GM13976 (cell line): ENCODE measurements at places on chromosomes 2 and 18.

DNA sequence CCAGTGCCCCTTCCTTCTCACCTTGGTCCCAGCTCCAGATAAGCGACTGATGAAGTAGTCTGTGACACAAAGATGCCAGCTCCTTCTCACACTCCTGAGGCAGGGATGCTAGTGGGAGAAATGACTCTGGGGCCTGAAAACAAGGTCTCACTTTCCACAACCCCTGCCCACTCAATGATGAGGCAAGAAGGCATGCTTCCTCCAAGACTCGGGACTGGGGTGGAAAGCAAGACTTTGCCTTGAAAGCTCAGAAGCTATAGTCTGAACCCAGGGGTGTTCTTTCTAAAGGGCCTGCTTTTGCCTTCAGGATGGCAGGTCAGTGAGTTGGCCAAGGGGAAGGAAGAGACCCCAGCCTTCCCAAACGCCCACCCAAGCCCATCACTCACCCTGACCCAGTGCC is 1.4 kb downstream of the CCDC142 start:
- DNase-seq = no peak

GRCh38 chr2:69773206-69773605 is 31.3 kb downstream of the ANXA4 start:
- DNase-seq = no peak

GRCh38 chr2:118065015-118065706 is 23.1 kb upstream of the INSIG2 start:
- DNase-seq = no peak

DNA sequence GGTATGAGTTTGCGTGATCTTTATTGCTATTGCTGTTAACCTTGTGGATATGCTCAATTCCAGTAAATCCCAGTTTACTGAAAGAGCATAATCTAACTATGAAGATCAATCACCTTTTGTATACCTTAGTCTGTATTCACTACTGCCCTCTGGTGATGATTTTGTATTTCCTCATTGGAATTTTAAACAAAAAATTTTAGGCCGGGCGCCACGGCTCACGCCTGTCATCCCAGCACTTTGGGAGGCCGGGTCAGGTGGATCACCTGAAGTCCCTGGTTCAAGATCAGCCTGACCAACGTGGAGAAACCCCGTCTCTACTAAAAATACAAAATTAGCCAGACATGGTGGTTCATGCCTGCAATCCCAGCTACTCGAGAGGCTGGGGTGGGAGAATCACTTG is 5.1 kb downstream of the COMMD1 start:
- no peak for DNase-seq

- no peak for DNase-seq
These were observed 382.0 kb downstream of the SOX11 start for GRCh38 chr2:6074089-6074643.

DNA sequence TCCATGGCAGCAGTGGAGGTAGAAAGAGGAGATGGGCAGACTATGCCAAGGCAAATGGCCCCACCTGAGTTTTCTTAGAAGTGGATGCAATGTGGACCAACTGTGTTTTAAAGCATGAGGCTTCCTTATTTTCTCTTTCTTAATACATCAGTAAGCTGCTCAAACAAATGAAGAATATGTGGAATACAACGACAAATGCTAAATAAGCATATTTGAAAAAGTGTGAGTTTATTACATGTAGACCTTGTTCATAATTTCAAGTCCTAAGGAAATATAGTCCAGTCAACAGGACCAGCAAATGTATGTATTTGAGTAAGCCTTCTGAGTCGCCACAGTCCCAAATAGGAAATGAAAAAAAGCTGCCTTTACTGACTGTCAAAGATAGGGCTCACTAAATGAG is 177.8 kb downstream of the PRPF40A start:
- no peak for DNase-seq

DNA sequence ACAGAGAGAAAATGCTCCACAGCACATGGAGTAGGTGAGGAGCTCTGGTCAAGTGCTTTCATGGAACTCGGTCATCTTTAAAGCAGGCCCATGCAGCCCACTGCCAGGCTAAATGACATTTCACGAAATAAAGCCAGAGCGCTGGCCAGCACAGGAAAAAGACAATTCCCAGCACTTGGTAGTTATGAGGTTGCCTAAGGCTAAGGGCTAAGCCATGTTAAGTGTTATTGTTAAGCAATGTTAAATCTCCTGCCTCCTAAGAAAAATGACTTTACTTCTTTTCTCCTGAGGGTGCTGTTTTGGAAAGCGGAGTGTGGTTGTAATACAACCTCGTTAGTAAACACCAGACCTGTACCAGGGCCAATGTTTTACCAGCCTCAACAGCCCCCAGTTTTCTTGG is 125.9 kb upstream of the NRP2 start:
- DNase-seq = no peak

DNA sequence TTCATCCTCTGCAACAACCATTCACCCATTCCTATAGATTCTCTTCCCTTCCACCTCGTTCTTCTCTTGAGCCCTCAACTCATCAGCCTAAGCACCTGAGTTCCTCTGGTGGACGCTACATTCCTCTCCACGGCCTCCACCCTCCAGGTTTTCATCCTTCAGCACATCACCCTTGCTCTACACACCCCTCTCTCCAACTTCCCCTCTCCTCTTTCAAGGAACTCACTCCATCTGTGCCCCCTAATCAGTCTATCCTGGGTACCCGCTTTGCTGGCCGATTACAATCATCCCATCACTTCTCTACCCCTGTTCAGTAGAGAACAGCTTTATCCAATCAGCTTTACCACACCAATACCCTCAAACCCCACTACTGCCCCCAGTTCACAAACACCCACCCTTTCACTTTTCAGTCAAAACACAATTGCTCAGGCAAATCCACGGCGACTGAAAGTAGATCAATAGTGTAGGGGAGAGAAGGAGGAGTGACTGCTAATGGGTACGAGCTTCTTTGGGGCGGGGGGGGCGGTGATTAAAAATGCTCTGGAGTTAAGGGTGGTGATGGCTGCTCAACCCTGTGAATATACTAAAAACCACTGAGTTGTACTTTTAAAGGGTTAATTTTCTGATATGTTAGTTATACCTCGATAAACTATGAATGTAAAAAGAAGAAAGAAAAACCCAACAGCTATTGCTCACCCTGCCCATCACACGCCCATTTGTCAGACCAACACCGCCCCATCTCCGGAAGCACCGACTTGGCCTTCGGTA is 857 bp downstream of the DYM start:
- peak; percentile 61 for DNase-seq

GRCh38 chr2:176140513-176141317 is 10.6 kb upstream of the HOXD4 start:
- peak; percentile 94 for DNase-seq

DNA sequence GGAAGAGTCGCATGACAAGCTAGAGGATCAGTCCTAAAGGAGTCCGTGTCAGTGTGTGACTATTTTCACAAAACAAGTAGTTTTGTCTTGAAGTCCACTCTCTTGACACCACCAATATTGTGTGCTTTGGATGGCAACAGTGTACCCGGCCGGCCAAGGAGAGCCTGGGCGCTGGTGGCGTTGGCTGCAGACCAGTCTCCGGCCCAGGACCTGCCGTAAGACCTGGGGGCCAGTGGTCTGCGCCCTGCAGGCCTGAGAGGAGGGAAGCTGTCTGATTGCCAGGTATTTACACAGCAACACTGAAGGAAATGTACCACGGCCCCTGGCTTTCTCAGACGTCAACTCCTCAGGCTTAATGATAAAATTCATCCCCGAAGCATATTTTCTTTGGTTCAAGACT is 472.4 kb upstream of the SALL3 start:
- DNase-seq = no peak

GRCh38 chr2:174759381-174760065 is 4.7 kb downstream of the CHRNA1 start:
- DNase-seq = no peak

GRCh38 chr18:26783170-26783569 is 82.3 kb downstream of the AQP4 start:
- no peak for DNase-seq

DNA sequence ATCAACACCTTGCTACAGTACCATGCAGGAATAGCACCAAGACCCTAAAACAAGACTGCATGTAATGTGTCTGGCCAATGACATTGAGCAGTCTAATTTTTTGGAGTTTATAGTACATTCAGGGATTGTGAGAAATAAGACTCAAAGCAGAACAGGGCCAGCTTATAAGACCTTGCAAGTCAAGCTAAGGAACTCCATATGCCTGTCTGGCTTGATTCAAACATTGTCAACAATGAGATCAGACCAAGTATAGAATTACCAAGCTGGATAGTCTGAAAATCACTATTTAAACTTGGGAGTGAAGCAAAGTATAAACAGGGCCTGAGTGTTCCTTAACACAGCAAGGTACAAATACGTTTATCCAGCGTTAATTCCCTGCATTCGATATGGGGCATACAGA is 370.9 kb downstream of the CNTNAP5 start:
- DNase-seq = no peak

DNA sequence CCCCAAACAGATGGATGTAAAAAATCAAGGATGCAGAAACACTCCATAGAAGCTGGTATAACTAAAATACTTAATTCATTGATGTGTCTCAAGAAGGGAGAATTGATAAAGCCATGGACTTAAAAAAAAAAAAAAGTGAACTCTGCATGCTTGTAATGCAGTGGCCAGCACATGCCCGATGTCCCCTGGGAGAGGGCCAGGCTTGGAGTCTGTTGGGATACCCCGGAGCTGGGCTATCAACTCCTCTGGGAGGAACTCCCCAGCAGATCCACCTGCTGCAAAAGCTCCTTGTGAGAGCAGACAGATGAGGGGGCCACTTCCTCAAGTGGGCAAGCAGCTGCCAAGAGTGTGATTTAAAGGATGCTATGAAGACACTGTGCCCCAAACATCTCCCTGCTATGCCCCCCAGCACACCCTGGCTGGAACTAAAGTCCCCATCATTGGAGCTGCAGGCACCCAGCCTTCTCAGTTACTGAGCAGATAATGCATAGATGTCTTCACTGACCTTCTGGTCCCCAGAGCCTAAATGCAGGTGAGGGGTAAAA is 311.5 kb upstream of the ID2 start:
- DNase-seq = no peak

DNA sequence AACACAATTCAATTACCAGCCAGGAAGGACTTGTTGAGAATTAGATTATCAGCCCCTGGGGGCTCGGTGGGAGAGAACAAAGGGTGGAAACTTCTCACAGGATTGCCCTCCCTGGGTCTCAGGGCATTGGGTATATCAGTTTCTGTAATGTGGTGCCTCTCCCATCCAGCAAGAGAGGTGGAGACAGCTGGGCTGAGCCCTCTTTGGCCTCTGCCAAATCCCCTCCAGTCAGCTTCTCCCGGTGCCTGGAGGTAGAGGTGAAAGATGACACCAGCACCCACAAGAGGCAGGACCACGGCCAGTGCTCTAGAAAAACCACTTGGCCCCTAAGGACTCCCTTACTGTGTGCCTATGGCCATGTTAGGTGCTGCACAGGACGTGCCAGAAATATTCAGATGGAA is 179.7 kb downstream of the HAUS1 start:
- no peak for DNase-seq

DNA sequence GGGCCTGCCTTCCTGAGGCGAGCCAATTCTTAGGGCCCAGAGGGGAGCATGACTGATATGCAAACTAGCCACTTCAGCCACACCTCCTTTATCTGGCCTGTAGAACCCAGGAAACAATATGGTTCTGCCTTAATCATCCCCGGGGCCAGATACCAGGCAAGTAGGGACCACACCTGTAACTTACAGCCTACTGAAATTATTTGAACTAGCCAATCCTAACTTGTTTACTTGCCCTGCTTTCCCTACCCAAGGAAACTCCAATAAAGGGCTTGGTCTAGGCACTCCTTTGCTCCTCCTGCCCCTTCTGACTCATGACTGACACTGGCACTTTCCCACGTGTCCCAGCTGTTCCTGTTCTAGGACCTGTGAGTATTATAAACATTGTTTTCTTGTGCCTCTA is 57.6 kb downstream of the MYOM1 start:
- DNase-seq = no peak

DNA sequence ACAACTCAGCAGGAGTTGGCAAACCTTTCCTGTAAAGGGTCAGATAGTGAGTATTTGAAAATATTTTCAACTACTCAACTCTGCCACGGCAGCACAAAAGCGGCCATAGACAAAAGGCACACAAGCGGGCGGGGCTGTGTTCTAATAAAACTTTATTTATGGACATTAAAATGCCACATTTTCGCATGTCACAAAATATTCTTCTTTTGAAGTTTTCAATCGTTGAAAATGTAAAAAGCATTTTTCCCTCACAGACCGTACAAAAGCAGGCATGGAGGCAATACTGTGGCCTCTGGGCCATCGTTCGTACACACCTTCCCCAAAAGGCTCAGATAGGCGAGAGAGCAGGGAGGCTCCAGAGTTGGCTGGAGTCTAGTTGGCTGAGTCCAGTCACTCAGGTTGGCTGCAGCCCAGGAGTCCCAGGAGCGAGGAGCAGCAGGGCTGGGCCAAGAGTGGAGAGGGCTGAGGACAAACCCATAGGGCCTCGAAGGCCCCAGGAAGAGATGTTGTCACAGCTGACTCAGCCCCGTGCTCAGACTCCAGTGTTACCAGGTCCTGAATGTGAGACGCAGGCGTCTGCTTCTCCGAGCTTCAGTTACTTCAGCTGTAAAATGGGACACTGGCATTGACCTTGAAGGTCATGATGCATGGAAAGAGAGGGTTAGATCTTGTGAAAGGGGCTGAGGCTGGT is 42.5 kb downstream of the SDC1 start:
- DNase-seq = no peak

GRCh38 chr18:21184396-21184996 is 57.5 kb upstream of the GREB1L start:
- DNase-seq = no peak

DNA sequence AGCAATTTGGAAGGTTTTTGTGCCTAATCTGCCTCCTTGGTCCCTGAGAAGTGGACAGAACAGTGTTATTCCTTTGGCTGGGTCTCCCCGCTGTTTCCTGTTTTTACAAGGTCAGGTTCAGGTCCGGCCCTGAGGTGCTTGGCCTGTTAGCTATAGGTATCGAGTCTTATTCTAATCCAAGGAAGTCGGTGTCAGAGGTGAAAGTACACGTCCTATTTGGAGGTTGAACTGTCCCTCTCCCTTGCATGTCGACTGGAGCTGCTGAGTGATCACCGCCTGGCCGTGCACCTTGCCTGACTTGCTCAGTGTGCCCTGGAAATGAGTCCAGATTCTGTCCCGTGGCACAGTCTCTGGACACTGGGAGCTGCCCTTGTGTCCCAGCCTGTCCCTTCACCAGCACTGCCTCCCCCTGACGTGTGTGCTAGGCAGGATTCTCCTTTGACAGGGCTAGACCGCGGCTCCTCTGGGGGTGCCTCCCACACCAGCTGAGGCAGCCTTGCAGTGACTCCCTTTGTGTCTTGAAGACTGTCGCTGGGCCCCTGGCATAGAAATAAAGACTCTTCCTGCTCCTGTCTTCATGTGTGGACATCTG is 65.7 kb upstream of the RBM44 start:
- DNase-seq = no peak
